ENCODE measurements at places on chromosomes 16 and 17. TPM values are rescaled to one million over a fixed set of nuclear protein-coding genes. Genes with fewer than 3 reads are reported as not detected.

DNA sequence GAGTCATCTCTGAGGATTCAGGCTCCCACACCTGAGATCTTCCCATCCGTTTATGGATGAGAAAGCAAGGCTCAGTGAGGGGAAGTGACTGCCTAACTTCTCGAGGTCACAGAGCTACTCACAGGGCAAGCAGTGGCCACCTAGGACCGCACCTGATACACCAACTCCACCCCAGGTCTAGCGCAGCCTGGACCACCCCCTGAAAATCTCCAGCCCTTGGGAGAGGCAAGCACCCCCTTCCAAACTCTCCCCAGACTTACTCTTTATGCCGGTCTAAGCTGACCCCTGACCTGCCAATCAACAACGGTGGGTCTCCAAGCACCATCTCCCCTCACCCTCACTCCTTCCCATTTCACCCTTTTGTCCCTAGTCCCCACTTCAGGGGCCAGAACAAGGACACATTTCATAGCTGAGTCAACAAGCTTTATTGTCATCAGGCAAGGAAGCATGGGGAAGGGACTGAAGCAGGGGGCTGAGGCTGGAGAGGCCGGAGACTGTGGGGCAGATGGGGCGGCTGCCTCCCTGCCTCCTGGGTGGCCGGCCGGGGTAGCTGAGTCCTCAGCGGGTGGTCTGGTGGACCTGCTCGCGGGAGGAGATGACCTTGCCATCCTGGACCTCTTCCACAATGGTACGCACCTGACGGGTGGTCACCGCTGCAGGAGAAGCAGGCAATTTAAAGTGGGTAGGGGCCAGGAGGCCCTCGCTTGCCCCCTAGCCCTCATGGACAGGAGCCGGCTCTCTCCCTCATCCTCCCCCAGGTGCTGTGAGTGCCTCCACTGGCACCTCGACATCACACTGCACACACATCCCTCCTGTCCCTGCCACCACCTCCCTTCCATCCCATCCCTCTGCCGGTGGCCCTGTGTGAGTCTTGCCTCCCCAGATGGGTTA, 5.1 kb downstream of the KRT17 start:
- no peak for DNase-seq

- no peak for DNase-seq
Measured at GRCh38 chr16:3149630-3150345, 15.0 kb downstream of the ZNF213 start.

DNA sequence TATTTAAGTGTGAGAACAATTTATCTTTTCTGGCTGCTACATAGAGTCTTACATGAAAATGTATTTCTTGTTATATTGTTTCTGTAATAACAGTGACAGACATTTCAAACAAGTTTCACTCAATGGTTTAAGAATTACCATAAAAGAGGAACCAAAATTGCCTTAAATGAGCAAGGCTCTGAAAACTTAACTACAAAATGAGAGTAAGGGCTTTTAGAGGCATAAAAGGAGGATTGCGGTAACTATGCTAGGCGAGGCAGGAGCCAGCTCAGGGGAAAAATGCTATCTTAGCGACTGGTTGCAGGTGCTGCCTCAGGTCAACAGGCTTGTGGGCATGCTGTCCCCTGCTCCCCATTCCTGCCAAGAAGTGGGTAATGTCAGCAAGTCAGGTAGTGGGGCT, 81.7 kb upstream of the MSI2 start:
- DNase-seq, result peak; percentile 55

- no peak for DNase-seq
Measured at GRCh38 chr16:48384520-48385252, 527 bp downstream of the SIAH1 start.

DNA sequence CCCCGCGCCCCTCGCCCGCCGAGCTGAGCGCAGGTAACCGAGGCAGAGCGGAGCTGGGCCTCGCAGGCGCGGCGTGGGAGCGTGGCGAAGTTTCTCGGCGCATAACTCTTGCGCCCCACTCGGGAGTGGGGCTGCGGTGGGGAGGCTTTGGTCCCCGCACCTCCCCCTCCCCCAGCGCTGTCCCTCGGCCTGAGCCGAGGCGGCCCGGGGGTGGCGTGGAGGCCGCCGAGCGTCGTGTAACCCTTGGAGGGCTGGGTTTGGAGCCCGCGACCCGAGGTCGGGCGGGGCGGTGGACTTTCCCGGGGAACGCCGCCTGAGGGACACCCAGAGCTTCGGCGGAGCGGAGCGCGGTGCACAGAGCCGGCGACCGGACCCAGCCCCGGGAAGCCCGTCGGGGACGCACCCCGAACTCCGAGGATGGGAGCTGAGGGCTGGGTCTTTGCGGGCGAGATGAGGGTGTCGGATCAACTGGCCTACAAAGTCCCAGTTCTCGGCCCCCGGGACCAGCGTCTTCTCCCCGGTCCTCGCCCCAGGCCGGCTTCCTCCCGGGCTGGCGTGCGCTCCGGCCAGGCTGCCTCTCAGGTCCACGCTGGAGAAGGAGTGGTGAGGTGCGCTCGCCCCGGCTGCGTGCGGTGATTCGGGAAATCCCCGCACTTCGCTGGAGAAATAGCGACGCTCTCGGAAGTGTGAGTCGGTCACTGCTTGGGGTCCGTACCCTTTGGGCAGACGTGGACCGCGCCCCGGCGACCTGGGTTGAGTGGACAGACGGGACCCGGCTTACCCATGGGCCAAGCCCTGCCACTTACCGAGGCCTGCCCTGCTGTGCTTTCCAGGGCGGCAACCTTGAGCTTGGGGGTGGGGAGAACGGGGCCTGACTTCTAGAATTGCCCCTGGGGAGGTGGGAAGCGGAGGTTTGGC, 168.4 kb downstream of the RAB11FIP4 start:
- DNase-seq, result no peak

DNA sequence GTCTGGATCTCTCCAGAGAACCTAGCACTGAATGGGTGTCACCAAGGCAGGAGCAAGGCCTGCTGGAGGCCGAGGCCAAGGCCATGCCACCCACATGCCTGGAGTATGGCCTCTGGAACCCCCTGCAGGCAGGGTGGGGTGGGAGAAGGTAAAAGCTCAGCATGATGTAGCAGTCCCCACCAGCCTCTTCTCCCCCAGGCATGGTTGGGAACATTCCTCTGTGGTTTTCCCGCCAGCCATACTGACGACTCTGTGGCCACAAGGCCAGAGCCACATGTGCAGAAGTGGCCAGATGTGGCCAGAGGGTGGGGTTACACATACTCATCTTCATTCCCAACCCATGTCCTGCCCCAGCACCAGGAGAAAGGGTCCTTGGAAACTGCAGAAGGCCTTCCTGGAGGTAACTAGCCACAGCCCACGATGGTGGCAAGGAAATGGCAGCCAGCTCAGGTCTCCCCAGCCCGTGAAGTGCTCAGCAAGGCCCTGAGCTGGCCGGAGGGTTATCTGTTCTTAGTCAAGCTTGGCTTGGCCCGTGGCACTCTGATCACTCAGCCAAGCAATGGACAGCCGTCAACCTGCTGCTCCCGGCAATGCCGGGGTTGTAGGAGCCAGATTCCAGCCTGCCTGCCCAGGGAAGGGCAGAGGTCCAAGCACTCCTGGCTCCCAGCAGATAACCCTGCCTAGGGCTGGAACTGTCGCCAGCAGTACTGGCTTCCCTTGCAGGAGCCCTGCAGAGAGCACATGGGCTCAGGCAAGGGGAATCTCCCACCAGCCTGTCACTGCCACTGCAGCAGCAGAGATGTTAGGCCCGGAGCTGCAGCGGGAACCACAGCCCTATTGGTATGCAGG, 26.1 kb downstream of the HDAC5 start:
- DNase-seq, result no peak

GRCh38 chr17:61487989-61488595, 35.9 kb downstream of the TBX4 start:
- no peak for DNase-seq

DNA sequence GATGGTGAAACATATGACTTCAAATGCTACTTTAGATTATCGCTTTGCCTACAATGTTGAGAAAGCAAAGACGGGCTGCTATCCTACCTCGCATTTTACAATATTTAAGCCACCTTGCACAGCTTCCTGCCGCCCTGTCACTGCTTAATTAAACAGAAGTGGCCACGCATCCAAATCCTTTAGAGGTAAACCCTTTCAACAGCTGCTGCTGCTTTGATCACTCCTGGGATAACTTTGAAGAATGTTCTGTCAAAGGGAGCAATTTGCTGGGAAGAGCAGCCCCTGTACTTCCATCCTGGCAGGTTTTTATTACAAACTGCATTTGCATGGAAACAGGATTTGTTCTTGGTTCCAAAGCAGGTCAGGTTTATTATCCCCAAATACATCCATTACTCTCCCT, 24.2 kb upstream of the SSTR2 start:
- DNase-seq, result no peak

DNA sequence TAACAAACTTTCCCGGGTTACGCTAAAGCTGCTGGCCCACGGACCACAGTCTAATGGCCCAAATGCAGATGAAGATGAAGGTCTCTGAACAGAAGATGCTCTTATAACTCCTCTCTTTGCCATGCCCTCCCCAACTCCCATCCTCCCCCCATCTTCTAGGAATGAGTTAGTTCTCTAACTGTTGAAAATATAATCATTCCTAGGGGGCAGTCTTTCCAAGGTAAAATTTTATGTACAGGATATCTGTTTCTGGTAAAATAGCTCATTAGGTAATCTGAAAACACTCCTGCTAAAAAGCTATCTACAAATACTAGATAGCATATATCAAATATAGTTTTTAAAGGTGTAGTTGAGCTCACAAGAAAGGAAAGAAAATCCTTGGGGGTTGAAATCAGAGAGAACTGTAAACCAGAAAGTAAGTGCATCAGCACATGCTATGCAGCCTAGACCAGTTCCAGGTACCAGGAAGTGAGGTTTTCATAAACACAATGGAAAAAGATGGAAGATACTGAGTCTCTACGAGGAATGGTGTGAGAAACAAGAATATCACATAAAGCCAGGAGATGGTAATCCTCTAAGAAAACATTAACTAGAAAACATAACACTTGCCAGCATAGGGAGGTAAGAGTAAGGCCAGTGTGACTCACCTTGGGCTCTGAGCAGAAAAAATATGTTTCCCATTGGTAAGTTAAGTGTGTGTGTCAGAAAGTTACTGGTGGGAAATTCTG, 38.1 kb downstream of the CMC2 start:
- DNase-seq, result no peak

DNA sequence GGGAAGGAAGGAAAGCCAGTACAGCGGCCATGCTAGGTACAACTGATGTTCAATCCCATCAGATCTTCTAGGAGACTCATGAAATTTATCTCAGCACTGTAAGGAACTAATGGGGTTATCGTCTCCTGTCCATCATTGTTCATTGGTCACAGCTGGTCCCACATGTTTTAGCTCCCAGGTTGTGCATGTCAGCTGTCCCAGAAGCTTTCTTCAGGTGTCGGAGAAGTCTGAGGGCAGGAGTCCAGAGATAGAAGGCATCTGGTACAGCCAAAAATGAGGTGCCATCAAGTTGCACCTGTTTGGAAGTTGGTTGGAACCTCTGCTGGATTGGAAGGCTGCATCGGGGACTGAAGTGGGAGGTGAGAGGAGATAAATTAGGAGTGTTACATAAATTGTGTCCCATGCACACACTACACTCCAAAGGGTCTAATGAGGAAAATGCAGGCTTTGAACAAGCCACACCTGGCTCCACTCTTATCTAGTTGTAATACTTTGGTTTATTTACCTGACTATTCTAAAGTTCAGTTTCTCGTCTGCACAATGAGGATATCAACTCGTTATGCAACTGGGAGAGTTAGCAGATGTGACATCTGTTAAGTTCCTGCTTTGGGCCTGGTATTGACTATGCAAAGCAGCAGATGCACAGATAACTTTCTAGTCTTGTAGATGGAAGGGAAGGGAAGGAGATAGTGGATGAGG, 62.9 kb downstream of the MAP2K6 start:
- no peak for DNase-seq

GRCh38 chr17:17492571-17492970, 3.6 kb downstream of the RASD1 start:
- DNase-seq, result no peak

DNA sequence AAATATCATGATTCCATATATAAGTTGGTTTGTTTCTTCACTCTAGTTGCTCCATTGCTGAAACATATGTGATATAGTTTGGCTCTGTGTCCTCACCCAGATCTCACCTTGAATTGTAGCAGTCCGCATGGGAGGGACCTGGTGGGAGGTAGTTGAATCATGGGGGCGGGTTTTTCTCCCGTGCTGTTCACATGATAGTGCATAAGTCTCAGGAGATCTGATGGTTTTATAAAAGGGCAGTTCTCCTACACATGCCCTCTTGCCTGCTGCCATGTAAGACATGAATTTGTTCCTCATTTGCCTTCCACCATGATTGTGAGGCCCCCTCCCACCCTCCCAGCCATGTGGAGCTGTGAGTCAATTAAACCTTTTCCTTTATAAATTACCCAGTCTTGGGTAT, 915.5 kb downstream of the KCNJ2 start:
- DNase-seq, result no peak

- DNase-seq, result peak; percentile 56
Measured at GRCh38 chr16:84138824-84139627, 6.0 kb downstream of the HSDL1 start.

- DNase-seq, result no peak
Measured at GRCh38 chr17:63463771-63464170, 13.1 kb upstream of the ACE start.

DNA sequence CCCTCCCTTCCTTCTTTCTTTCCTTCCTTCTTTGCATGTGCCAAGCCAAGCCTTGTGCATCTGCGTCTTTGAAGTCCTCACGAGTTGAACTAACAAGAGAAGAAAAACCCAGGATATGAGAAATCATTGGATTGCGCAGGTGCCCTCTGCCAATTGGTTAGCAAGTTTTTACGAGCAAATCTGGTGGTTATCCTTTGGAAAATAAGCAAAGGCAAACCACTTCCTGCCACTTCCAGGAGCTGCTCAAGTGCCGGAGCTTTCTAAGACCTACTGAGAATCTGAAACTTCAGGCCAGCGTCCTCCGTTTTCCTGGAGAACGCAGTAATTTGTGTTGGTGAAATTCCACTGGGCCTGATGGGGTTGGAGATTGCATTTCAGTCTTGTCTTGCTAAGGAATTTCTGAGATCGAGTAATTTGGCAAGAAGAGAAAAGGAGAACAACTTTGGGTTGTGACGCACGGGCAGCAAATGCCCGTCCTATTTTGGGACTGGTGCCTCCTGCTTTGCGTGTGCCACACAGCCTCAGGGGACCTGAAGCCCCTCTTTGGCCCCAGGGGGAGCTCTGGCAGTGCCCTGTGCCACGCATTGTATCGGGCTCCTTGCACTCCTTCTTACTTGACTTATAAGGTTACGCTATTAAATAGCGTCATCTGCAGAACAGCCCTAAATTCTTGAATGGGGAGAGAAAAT, 56.4 kb downstream of the CMIP start:
- DNase-seq, result no peak

- DNase-seq, result no peak
Measured at GRCh38 chr16:62503073-62503472, 466.8 kb upstream of the CDH8 start.

- DNase-seq, result no peak
Measured at GRCh38 chr16:80263848-80264694, 276.7 kb upstream of the DYNLRB2 start.

Gene NPIPA3
- total RNA-seq, result 1.4 TPM

Gene MFAP4
- total RNA-seq, result 0.28 TPM

Gene SP2
- total RNA-seq, result 16.8 TPM

Gene CCL4
- total RNA-seq, result 54.8 TPM

Gene TMC7
- not detected for total RNA-seq

Gene NPIPB13
- total RNA-seq, result 6.6 TPM

Gene BAIAP3
- total RNA-seq, result 0.56 TPM
